ENCODE measurements at places on chromosomes 11 and 22.
A peak's percentile ranks its signal among the peaks of the same experiment; 100 is the strongest.

DNA sequence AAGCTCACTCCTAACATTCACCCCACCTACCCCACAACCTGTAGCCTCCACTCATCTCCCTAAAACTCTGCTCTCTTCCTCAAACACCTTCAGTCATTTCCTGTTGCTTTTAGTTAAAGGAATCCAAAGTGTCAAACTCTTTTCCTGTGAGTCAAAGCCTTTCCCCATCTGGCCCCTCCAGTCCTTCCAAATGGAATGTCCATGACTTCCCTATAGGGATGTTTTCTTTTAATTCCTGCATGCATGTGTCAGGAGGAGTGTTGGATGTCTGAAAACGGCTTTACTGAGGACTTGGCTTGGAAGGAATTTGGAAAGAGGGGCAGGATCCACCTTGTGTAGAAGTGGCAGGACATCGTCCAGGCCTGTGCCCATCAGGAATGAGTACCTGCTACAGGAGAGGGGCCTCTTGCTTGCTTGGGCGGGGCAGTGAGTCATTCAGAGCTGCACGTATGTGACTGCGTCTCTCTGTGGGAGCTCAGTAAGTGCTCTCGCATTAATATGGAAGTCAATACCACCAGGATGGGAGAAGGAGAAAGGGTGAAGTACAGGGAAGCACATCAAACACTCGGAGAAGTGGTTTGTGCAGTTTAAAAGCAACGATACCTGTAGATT is 491.9 kb downstream of the OPCML start:
- no peak for DNase-seq

- peak; percentile 91 for DNase-seq
These were observed 669 bp downstream of the MICAL3 start for GRCh38 chr22:18023509-18024275.

DNA sequence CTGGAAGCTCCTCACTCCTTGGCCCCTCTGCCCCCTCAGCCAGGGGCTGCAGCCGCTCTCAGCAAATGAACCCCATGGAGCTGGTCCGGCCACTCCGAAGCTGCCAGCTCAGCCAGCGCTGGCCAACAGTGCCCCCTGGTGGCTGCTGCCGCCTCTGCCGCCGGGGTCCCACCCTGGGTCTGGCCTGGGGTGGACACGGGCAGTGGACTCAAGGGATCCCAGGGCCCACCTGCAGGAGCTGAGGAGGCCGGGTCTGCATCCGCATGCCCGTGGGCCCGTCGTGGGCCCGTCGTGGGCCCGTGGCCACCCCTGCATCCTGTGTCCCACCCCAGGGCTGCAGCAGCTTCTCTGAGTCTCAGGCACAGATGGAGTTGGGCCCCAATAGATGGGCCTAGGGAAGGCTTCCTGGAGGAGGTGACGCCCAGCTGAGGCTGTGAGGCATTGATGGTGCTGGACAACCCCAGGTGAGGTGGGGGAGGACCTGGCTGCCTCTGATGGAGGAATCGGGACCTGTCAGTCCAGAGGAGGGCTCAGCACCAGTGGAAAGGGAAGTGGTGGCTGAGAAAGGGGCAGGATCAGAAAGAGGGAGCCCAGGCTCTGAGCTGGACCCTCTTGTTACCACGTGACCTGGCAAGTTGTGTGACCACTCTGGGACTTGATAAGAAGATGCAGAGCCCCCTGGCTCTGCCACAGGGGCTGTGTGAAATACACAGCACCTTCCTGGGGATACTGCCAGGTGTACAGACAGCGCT is 522.3 kb downstream of the BRD1 start:
- DNase-seq = peak; percentile 30

- peak; percentile 51 for DNase-seq
These were observed 23.8 kb upstream of the OAF start for GRCh38 chr11:120186774-120187591.

- DNase-seq = no peak
These were observed 177.8 kb downstream of the CEP164 start for GRCh38 chr11:117505285-117505970.

GRCh38 chr11:92224054-92224406 is 588 bp upstream of the FAT3 start:
- no peak for DNase-seq

DNA sequence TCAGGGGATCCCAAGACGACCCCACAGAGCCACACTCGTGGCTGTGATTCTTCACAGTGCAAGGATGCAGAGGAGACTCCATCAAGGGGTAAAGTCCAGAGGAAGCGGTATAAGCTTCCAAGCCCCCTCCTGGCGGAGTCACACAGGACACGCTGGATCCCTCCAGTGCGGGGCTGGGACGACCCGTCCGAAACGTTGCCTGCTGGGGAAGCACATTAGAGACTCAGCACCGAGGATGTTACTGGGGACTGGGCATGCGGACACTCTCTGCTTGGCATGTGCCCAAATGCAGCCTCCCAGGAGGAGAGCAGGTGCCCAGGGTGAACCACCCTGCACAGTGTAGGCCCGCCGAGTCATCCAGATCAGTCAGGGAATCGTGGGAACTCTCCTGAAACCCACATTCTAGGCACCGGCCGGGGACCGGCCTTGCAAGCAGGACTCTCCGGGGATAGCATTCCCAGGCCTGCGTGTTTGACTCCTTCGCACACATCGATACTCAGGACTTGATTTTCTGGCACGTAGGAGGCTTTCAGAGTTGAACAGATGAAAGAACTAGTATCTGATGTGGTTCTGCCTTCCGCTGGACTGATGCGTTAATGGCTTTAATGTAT is 229.8 kb downstream of the TBC1D22A start:
- DNase-seq = no peak

DNA sequence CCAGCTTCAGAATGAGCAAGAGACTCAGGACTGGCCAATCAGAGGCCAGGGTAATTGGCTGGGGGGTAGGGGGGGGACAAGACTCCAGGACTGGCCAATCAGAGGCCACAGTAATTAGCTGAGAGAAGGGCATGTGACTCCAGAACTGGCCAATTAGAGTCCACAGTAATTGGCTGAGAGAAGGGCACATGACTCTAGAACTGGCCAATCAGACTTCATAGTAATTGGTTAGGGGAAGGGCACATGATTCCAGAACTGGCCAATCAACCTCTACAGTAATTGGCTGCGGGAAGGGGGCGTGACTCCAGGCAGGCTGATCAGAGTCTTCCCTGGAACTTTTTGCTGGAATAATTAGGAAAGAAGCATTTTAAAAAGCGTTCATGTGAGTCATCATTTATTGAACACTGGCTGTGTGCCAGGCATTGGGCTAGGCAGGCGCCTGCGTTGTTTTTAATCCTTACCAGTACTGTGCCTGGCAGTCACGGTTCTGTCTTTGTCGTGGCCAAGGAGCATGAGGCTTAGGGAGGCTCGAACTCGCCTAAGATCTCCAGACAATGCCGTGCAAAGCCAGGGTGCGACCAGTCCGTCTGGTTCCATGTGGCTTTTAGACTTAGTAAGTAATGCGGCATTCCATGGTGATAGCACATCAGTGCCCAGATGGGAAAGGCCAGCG is 508.1 kb downstream of the TBC1D22A start:
- no peak for DNase-seq

GRCh38 chr22:48758881-48759875 is 1068.5 kb downstream of the BRD1 start:
- DNase-seq = peak; percentile 8
